ENCODE measurements at places on chromosomes 1 and 21.

- DNase-seq = no peak
Observed at GRCh38 chr1:41648844-41649243, 164.4 kb upstream of the EDN2 start.

GRCh38 chr21:36769051-36769839 lies 70.3 kb downstream of the SIM2 start:
- DNase-seq = no peak

DNA sequence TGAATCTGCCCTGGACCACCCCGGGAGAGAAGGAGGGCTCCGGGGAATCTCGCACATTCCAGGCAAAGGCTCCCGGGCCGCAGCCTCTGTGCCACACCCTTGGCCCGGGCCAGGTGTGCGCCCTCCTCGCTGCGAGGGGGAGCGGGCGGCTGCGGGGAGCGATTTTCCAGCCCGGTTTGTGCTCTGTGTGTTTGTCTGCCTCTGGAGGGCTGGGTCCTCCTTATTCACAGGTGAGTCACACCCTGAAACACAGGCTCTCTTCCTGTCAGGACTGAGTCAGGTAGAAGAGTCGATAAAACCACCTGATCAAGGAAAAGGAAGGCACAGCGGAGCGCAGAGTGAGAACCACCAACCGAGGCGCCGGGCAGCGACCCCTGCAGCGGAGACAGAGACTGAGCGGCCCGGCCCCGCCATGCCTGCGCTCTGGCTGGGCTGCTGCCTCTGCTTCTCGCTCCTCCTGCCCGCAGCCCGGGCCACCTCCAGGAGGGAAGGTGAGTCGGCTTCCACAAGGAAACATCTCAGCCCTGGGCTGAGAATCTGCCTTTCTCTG lies at the start of gene LAMC2:
Gene LAMC2, plus strand, starts transcription at position 324 of the 550 bp plus-strand sequence. Its CDS starts 89 bp downstream, at position 413.
- peak; percentile 95 for DNase-seq

GRCh38 chr1:3588395-3588794 lies 22.9 kb downstream of the MEGF6 start:
- DNase-seq = no peak

GRCh38 chr1:96538111-96538641 lies 183.4 kb upstream of the PTBP2 start:
- peak; percentile 46 for DNase-seq

DNA sequence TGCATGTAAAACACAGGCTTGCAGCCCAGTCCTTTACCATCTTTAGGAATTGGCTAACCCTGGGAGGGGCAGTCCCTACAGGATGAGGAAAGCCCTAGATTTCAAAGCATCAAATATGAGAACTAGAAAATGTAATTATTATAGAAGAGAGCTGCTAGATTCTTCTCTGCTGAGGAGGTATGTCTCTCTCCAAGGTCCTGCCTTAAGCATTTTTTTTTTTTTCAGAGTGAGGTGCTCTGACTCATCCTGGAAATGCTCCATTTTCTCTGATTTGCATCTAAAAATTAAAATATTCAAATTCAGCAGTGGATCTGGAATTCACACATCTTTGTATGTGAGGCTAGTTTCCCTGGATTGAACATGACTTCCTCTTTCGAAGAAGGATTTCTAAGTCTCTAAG lies 149.8 kb downstream of the ZNF648 start:
- peak; percentile 32 for DNase-seq

Measured in mesendoderm (in vitro differentiated cells).